Stimulated activated CD4-positive, alpha-beta T cell treated with anti-CD3 and anti-CD28 coated beads, TNF-alpha, amount 100 ng/mL, for 1 hour (primary cell): ENCODE measurements at places on chromosomes 3 and 15.

GRCh38 chr3:188088948-188089685 is 64.8 kb upstream of the LPP start:
- no peak for DNase-seq

- DNase-seq, result no peak
These were observed 39.9 kb upstream of the TBL1XR1 start for GRCh38 chr3:177237206-177237605.

DNA sequence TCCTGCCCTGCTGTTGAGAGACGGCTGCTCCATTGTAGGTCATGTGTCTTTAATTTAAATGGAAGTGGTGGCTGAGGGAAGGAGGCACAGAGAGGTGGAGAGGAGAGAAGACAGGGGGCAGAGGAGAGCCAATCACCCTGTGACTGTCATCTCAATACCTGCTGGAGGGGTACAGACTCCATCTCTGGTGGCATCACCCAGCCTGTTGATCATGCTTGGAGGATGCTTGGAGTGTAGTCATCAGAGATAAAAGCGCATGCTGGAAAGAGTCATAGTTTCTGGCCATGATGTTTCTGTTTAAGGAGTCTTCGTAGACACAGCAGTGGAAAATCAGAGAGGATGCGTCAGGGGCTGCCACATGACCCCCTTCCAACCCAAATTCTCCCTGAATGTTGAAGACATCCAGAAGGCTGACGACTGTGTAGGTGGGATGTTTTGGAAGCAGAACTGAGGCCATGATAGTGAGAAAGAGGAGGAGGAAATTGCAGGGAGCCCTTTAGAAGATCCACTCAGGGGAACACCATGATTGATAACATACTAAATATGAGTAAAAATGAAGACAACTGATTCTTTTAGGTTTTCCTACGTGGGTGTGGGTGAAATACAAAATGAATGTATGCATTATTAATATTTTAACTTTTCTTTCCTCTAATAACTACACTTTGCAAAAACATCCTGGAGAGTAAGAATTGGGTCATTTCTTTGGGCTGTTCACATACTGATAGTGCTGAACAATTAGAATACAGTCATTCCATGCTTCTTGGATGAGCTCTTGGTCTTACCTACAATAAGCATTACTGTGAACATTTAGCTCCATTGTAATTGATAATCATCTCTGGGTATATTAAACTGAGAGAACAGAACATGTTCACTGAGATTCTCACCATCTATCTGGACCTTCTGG is 210.6 kb upstream of the ATP10A start:
- no peak for DNase-seq

DNA sequence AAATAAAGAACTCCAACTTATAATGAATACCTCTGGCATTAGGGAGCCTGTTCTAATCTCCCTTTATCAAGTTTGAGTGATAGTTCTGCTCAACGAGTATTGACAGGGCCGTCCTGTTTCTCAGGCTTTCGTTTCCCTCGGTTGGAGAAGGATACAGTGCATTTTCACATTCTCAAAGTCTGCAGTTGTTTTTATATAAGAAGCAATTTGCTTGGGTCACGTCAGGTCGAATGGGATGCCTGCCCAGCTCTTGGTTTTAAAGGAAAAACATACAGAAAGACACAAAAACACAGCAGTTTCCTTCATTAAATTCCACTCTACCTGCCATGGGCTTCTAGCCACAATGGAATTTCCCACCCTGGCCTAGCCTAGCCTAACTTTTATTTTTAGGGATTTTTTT is 366.3 kb downstream of the TIGIT start:
- no peak for DNase-seq

DNA sequence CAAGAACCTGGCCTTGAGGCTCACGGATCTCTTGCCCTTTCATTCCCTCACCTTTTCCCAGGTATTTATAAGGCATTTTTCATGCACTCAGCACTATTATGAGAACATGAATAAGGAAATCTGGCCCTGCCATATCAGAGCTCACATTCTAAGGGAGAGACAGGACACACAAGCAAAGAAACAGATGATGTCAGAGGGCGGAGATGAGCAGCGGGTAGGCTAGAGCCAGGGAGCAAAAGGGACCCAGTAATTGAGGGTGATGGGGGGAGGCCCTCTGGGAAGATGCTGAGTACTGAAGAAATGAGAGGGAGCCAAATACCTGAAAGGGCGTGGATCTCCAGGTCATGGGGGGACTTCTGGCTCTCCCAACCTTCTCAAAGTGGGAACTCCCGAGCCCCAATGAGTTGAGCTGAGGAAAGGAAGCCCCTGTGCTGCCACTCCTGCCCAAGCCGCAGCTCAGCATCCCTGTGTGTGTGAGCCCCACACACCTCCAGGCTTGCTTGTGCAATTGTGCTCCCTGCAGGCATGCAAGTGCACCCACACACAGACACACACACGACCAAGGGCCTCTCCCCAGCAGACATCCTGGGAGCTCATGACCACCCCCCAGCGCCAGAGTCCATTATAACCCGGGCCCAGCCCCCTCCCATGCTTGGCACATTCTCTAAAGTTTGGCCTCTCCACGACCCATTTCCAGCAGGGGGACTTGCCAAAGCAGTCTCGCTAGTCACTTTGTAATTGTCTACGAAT is 81.4 kb upstream of the PXYLP1 start:
- no peak for DNase-seq

DNA sequence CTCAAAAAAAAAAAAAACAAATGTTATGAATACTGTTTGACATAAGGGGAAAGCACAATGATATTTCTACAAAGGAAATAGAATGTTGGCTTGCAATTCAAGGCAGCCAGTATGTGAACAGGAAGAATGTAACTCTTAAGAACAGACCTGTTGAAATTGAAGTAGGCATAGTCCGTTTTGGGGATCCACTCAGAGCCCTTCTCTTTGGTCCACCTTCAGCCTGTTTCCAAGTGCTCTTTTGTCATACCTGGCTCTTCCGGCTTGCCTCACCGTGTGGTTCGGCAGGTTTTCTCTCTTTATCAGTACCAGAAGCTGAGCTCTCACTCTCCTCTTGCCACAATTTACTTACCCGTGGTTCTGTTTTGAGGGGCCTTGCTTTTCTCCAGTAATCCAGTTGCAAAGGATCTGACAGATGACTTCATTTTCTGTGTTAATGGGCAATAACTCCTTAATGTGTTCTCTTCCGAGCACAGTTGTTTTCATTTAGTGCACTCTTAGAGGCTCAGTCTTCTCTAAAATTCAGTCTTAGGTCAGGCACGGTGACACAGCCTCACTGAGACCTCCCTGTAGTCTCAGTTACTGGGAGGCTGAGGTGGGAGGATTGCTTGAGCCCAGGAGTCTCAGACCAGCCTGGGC is 6.7 kb downstream of the ABHD17C start:
- no peak for DNase-seq

- DNase-seq, result no peak
These were observed 18.7 kb upstream of the ANXA2 start for GRCh38 chr15:60416484-60416883.

- no peak for DNase-seq
These were observed 15.2 kb upstream of the CAMP start for GRCh38 chr3:48208076-48208475.

GRCh38 chr15:99916668-99917223 is 183.5 kb upstream of the LYSMD4 start:
- no peak for DNase-seq

DNA sequence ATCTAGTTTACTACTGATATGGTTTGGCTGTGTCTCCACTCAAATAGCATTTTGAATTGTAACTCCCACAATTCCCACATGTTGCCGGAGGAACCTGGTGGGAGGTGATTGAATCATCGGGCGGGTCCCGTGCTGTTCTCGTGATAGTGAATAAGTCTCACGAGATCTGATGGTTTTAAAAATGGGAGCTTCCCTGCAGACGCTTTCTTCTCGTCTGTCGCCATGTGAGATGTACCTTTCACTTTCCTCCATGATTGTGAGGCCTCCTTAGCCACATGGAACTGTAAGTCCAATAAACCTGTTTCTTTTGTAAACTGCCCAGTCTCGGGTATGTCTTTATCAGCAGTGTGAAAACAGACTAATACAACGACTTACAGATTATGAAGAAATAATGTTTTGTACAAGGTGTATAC is 35.6 kb upstream of the PYDC2 start:
- no peak for DNase-seq

GRCh38 chr3:129013491-129013891 is 12.4 kb downstream of the EFCC1 start:
- DNase-seq, result no peak

GRCh38 chr3:46812237-46812791 is 50.9 kb downstream of the MYL3 start:
- peak; percentile 40 for DNase-seq

DNA sequence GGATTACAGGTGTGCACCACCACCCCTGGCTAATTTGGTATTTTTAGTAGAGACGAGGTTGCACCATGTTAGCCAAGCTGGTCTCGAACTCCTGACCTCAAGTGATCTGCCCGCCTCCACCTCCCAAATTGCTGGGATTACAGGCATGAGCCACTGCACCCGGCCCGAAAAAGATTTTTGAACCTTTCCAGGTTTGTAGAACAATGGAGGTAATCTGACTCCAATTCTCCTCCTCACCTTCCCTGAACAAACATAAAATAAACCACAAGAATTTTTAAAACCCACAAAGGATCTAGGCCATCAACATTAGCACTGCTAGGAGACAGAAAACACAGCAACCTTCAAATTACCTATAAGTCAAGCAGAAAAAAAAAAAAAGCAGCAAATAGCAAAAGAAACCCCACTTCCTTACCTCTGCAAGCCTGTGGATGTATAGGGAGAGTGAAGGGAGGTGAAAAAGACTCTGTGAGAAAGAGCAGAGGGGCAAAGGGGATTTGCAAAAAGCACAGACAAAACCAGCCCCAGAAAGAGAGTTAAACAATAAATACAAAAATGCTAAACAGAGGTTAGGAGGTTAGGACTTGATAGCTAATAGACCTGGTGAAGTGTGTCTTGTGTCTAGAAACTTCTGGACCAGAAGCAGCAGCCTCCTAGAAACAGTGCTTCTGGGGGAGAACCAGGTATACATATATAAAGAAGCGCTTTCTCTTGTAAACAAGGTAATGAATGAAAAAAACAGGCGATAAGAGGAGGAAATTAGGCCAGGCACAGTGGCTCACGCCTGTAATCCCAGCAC is 32.1 kb downstream of the TFDP2 start:
- DNase-seq, result no peak

DNA sequence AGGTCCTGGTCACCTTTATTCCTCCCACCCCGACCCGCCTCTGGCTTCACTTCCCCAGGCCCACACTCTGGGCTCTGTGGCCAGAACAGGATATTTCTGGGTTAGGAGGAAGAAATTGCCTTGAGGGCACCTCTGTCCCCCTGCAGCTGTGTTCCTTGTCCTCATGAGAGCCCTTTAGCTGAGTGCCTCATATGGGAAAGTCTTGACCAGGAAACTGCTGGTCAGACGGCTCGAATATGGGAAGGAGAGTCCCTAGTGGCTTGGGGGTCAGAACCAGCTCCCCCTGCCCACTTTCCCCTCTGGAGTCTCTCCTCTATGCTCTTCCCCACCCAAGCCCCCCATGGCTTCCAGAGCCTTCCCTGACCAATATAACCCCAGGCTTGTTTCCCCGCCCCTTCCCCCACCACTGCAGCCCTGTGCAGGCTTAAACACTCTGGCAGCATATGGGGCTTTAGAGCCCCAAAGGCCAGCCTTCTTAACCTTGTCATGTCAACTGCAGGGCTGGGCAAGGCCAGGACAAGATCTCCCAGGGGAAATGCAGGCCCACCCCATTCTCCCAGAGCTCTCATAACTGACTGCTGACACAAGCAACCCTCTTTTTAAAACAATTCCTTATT is 36.4 kb downstream of the SEC22C start:
- no peak for DNase-seq

DNA sequence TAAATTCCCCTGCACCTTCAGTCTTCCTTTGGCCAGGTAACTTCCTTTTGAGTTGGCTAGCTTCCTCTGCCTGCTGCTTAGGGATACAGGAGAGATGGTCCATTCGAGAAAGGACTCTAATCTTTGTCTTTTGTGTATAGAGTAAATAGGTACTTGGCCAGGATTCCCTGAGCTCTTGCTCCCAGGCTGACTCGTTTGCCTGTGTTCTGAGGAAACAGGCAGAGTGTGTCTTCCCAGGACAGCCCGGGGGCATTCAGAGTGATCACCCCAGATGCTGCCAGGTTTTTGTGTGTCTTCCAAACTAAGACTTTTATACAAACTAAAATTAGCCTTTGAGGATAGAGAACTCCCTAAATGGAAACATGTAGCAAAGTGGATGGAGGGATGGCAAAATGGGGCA is 39.5 kb downstream of the TMEM108 start:
- DNase-seq, result no peak

- no peak for DNase-seq
These were observed 2.3 kb upstream of the TGFBR2 start for GRCh38 chr3:30604093-30604492.

- no peak for DNase-seq
These were observed 32.0 kb downstream of the MAP4 start for GRCh38 chr3:47984075-47984728.

GRCh38 chr3:9837701-9838582 is 5.9 kb downstream of the RPUSD3 start:
- DNase-seq, result no peak

- no peak for DNase-seq
These were observed 5.1 kb upstream of the CCR1 start for GRCh38 chr3:46213201-46213600.

GRCh38 chr15:57196865-57197264 is 179.4 kb upstream of the CGNL1 start:
- DNase-seq, result no peak

DNA sequence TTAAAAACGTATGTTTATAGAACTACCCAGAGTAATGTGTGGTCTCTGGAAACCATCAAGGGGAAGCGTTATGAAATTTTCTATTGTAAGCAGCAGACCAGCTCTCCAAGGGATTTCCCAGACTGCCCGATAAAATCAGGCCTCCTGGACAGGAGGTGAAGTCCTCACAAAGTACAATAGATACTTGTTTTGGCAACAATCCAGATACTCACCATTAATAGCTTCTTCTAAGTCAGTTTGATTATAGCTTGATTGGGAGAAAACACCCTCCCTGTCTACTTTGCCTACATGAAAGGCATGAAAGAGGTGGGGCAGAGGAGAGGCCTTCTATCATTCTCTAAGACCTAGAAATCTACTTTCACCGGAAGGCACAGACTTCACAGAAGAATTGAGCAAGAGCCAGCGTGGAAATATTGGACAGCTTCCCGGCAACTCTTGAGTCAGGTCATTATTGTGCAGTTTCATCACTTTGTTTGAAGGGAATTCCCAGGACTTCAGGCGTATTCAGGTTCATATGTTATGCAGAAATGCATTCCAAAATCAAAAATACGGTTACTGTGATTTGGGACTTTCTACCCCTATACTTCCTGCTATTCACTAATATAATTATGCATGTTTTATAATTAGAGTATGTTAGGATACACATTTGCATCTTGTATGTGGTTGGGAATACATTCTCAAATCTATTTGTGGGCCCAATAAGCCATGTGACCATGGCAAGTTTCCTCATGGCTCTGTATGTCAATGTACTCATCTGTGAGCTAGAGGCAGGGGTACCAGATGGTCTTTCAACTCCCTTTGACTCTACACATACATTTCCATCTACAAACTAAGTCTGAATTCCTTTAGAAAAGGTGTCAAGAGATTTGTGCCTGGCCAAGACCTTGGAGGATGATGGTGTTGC is 103.5 kb downstream of the CD47 start:
- no peak for DNase-seq
